ENCODE measurements at places on chromosomes 6 and 20. TPM values are rescaled to one million over a fixed set of nuclear protein-coding genes. Genes with fewer than 3 reads are reported as not detected.
A peak's percentile ranks its signal among the peaks of the same experiment; 100 is the strongest.

GRCh38 chr6:148173548-148173947, 169.1 kb upstream of the SASH1 start:
- peaks cover 5% of the 10 kb centered on the region for H3K4me1 ChIP-seq
- no peak overlapping the region for H3K4me3 ChIP-seq
- no peak overlapping the region for H3K27ac ChIP-seq
- peaks cover 5% of the 10 kb centered on the region for H3K36me3 ChIP-seq

DNA sequence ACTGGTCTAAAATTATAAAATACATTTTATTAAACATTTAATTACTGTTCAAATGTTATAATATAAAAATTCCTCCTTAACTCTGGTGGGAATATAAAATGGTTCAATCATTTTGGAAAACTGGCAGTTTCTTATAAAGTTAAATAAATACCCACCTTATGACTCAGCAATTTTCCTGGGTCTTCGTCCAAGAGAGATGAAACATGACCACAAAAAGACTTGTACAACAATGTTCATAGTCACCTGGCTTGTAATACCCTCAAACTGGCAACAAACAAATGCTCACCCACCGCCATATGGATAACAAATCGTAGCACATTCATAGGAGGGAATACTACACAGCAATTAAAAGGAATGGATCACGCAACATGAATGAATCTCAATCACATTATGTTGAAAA, 66.0 kb upstream of the RIN2 start:
- H3K4me1 ChIP-seq, result peaks cover 10% of the 10 kb centered on the region
- no peak overlapping the region for H3K4me3 ChIP-seq
- H3K27ac ChIP-seq, result no peak overlapping the region
- H3K36me3 ChIP-seq, result no peaks in the 10 kb centered on the region

- H3K4me1 ChIP-seq, result peaks cover 23% of the 10 kb centered on the region
- H3K4me3 ChIP-seq, result peak overlapping the region; percentile 87
- H3K27ac ChIP-seq, result peak overlapping the region; percentile 93
- no peaks in the 10 kb centered on the region for H3K27me3 ChIP-seq
Observed at GRCh38 chr6:26233649-26234420, 131.2 kb upstream of the BTN3A2 start.

- H3K27ac ChIP-seq, result peak overlapping the region; percentile 61
- H3K4me1 ChIP-seq, result peaks cover 31% of the 10 kb centered on the region
- peaks cover 10% of the 10 kb centered on the region for H3K36me3 ChIP-seq
- no peak overlapping the region for H3K4me3 ChIP-seq
Observed at GRCh38 chr20:25539742-25540672, 45.3 kb downstream of the NINL start.

DNA sequence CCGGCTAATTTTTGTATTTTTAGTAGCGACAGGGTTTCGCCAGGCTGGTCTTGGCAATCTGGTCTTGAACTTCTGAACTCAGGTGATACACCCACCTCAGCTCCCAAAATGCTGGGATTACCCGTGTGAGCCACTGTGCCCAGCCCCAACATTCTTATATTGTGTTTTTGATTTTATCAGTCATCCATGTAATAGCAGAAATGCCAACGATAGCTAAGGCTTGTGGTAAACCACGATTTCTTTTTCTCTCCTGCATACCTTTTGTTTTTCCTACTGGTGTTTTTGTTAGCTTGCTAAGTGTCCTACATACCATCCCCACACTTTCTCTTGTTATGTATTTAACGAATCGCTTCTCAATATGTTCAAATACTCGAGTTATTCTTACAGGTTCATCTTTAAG, 12.1 kb downstream of the PHACTR2 start:
- peak overlapping the region; percentile 11 for H3K27ac ChIP-seq
- H3K36me3 ChIP-seq, result no peaks in the 10 kb centered on the region
- peaks cover 59% of the 10 kb centered on the region for H3K4me1 ChIP-seq
- no peak for DNase-seq

- H3K4me3 ChIP-seq, result no peak overlapping the region
- no peak for DNase-seq
- no peak overlapping the region for H3K27ac ChIP-seq
- no peaks in the 10 kb centered on the region for H3K27me3 ChIP-seq
Observed at GRCh38 chr20:33648396-33649004, 13.6 kb upstream of the C20orf144 start.

DNA sequence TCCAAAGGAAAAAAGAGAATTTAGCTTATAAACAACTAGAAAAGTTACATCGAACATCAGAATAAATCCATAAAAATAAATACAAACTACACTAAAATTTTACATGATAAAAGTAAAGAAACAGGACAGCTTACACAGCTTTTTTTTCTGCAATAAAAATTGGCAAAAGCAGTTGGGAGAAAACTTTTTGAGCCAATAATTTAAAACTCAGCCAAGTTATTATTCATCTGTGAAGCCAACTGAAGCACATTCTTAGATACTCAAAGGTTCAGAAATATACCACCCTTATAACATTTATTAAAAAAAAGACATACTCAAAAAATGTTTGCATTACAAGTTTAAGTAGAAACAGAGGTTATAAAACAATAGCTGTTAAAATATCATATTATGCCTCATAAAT, 23.7 kb upstream of the RSPO3 start:
- no peak for DNase-seq
- H3K27me3 ChIP-seq, result no peaks in the 10 kb centered on the region
- no peak overlapping the region for H3K4me3 ChIP-seq
- no peak overlapping the region for H3K27ac ChIP-seq

DNA sequence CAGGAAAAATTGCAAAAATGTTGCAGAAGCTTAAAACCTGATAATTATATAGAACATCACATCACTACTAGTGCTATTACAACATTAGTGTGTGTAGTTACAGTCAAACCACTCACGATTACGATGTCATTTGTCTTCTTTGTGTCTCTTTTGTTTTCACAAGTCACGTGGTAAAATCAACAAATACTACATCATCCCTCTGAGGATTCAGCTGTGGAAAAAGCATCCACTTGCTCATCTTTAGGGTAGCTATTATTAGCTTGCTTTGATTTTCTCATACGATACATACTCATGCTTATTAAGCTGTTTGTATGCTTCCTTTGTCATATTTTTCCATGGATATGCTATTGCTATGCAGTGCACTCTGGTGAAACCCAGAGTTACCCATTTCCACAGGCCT, 22.2 kb upstream of the ATXN1 start:
- H3K4me3 ChIP-seq, result no peak overlapping the region
- peaks cover 15% of the 10 kb centered on the region for H3K4me1 ChIP-seq
- no peak overlapping the region for H3K27ac ChIP-seq
- DNase-seq, result no peak
- no peaks in the 10 kb centered on the region for H3K36me3 ChIP-seq

- peaks cover 32% of the 10 kb centered on the region for H3K4me1 ChIP-seq
- H3K27ac ChIP-seq, result peak overlapping the region; percentile 80
- H3K36me3 ChIP-seq, result no peaks in the 10 kb centered on the region
Observed at GRCh38 chr6:124881898-124882578, 80.2 kb upstream of the RNF217 start.

GRCh38 chr6:37717836-37718251, 20.2 kb upstream of the MDGA1 start:
- no peaks in the 10 kb centered on the region for H3K36me3 ChIP-seq
- no peak overlapping the region for H3K27ac ChIP-seq
- H3K27me3 ChIP-seq, result no peaks in the 10 kb centered on the region
- no peak overlapping the region for H3K4me3 ChIP-seq
- DNase-seq, result no peak

DNA sequence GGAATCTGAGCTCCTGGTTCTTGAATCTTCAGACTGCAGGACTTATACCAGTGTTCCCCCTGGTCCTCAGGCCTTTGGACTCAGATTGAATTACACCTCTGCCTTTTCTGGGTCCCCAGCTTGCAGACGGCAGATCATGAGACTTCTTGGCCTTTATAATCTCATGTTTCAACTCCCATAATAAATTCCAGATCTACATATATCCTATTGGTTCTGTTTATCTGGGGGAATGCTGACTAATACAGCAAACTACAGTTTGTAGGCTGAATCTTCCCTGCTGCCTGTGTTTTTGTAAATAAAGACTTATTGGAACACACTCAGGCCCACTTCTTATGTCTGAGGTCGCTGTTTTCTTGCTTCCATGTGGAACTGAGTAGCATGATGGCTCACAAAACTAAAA, 184.7 kb downstream of the HDGFL1 start:
- no peak overlapping the region for H3K27ac ChIP-seq
- H3K27me3 ChIP-seq, result no peaks in the 10 kb centered on the region
- no peak for DNase-seq
- H3K4me3 ChIP-seq, result no peak overlapping the region
- H3K36me3 ChIP-seq, result no peaks in the 10 kb centered on the region

GRCh38 chr20:59996108-59996507, 37.9 kb downstream of the CDH26 start:
- peaks cover 19% of the 10 kb centered on the region for H3K4me1 ChIP-seq
- H3K4me3 ChIP-seq, result no peak overlapping the region
- no peak overlapping the region for H3K27ac ChIP-seq
- H3K36me3 ChIP-seq, result no peaks in the 10 kb centered on the region
- peaks cover 31% of the 10 kb centered on the region for H3K27me3 ChIP-seq

- no peaks in the 10 kb centered on the region for H3K36me3 ChIP-seq
- H3K27ac ChIP-seq, result no peak overlapping the region
- peaks cover 23% of the 10 kb centered on the region for H3K4me1 ChIP-seq
- no peak overlapping the region for H3K4me3 ChIP-seq
- DNase-seq, result no peak
Observed at GRCh38 chr6:89045011-89045387, 35.6 kb upstream of the PNRC1 start.

DNA sequence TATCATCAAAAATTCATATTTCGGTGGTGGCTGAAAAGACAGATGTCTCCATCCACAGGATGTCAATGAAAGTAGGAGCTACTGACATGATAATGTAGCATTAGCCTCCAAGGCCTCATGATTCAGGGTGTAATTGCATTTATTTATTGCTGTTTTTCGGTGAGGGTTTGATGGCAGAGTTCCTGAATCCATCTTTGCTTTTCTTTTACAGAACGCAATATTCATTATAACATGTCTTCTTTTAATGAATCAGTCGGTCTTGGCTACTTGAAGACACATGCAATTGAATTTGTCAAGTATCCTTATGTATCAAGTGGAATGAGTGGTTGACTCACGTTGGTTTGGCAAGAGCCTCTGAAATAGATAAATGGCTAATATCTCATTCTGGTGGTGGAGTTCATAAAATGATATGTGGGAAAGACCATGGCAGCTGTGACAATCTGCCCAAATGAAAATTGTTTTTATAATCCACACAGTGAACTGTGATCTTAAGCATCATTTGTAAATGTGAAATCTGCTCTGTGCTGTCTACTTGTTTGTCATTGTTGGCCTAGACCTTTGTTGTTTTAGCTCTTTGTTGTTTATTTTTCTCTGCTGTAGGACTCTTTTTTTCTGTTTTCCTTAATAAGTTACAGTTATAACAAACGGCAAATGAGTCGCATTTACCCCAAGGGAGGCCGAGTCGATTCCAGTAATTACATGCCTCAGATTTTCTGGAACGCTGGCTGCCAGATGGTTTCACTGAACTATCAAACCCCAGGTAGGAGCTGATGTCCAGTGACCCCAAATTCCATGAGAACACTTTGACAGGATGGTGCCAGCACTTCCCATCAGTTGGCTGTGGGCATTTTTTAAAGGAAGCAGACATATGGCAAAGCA, 105.7 kb upstream of the LAMP5 start:
- no peak overlapping the region for H3K27ac ChIP-seq
- no peaks in the 10 kb centered on the region for H3K36me3 ChIP-seq
- H3K27me3 ChIP-seq, result no peaks in the 10 kb centered on the region
- H3K4me1 ChIP-seq, result no peaks in the 10 kb centered on the region
- no peak for DNase-seq

GRCh38 chr20:47493175-47493962, 8.3 kb upstream of the NCOA3 start:
- peak overlapping the region; percentile 86 for H3K27ac ChIP-seq
- no peaks in the 10 kb centered on the region for H3K27me3 ChIP-seq
- H3K36me3 ChIP-seq, result no peaks in the 10 kb centered on the region
- H3K4me1 ChIP-seq, result peaks cover 21% of the 10 kb centered on the region
- H3K4me3 ChIP-seq, result peak overlapping the region; percentile 22

GRCh38 chr6:43671801-43672690, 15.5 kb downstream of the MRPS18A start:
- H3K27me3 ChIP-seq, result no peaks in the 10 kb centered on the region
- peak overlapping the region; percentile 43 for H3K27ac ChIP-seq
- peaks cover 64% of the 10 kb centered on the region for H3K4me1 ChIP-seq
- H3K4me3 ChIP-seq, result no peak overlapping the region
- no peak for DNase-seq
- peaks cover 19% of the 10 kb centered on the region for H3K36me3 ChIP-seq

DNA sequence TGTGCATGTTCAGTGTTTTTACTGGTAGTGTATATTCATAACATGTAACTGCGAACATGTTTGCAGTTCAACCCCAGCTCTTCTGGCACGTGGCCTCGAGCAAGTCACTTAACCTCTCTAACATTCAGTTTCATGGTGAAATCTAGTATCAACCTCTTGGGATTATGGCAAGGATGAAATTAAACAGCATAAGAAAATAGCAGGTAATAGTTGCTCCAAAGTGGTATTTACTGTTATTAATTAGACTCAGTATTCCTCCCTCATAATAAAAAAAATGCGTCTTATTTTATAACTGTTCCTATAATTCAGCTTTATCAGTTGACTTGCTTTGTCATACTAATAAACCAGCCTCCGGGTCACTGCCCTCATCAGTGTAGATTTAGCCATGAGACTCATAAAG, 15.0 kb downstream of the FAM184A start:
- H3K27me3 ChIP-seq, result no peaks in the 10 kb centered on the region
- H3K4me1 ChIP-seq, result no peaks in the 10 kb centered on the region
- no peak overlapping the region for H3K27ac ChIP-seq
- no peak for DNase-seq
- H3K4me3 ChIP-seq, result no peak overlapping the region

DNA sequence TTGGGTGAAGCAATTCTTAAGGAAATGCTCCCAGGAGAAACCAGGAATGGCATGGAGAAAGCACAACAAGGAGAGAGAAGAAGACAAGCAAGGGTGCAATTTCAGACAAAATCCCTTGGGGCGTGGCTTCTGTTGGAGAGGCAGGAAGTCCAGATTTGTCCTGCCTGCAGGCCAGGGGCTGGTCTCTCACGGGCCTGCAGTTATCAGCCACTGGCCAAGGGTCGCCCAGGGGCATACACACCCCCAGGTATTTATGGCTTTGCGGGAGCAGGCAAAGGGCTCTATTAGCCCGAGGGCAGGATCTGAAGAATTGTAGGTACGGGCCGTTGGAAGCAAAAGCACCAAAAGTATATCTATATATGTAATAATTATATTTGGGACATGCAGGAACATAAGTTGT, 87.7 kb downstream of the IYD start:
- no peaks in the 10 kb centered on the region for H3K27me3 ChIP-seq
- H3K4me1 ChIP-seq, result peaks cover 22% of the 10 kb centered on the region
- H3K4me3 ChIP-seq, result no peak overlapping the region
- DNase-seq, result no peak

DNA sequence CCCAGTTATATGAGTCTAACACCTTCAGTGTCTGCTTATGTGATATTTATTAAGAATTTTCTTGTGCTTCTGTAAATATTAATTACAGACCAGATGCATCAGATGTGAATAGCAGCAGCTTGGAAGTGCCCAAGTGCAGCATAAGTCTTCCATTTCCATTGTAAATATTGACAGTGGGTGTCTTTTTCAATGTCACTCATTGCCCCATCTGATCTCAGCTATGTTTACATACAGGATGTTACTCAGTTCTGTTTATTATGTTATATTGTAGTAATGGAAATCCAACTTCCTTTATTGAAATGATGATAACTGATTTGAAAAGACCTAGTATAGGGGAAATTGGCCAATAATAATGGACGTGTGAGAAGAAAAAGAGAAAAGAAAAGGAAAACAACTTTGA, 296.7 kb downstream of the SAMD5 start:
- H3K36me3 ChIP-seq, result no peaks in the 10 kb centered on the region
- no peak overlapping the region for H3K4me3 ChIP-seq
- peaks cover 9% of the 10 kb centered on the region for H3K4me1 ChIP-seq
- DNase-seq, result no peak

GRCh38 chr6:139448998-139449610, 74.7 kb upstream of the CITED2 start:
- peak overlapping the region; percentile 43 for H3K27ac ChIP-seq
- no peak for DNase-seq

FAM83C gene
- not detected for total RNA-seq

SRMS gene
- total RNA-seq, result not detected

BPI gene
- total RNA-seq, result not detected
